ENCODE measurements at places on chromosomes 5 and 9.

DNA sequence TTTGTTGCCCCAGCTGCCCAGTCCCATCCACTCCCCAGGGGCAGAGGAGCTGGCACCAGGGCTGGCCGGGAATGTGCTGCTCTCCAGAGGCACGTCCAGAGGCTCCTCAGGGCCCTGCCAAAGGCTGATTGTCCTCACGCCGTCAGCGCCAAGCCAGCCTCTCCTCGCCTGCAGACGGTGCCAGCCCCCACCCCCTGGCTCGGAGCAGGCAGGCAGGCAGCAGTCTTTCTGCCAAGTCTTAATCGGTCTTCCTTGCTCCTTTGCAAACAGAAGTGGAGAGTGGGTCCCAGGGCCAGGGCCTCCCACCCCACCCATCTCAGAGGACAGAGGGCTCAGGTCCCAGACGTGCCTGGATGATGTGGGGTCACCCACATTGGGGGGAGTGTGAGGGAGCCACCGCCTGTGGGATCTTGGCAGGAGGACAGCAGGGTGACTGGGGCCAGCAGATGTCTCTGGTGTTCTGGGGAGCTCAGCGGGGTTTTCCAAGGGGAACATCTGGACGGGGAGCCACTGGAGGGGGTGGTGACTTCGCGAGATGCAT is 36.3 kb downstream of the FAM163B start:
- no peak for DNase-seq

GRCh38 chr5:73405691-73406090 is 42.9 kb downstream of the FOXD1 start:
- DNase-seq: no peak

DNA sequence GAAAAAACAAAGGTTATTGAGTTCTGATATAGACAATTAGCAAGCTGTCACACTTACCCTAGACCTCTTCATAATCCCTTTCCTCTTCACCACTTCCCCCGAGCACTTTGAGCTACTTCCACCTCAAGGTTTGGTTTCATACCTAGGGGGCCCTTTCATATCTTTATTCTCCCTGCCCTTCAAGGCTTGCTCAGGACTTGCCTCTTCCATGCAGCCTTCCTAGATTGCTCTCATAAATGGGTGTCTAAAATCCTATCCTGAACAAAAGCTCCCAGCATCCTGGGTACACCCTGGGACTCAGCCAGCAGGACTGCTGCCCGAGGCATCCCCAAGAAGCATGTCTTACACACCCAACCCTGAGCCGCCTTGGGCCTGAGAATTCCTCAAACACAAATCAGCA is 157.3 kb downstream of the C5orf15 start:
- no peak for DNase-seq

- no peak for DNase-seq
Observed at GRCh38 chr9:105418588-105419500, 29.0 kb upstream of the FSD1L start.

DNA sequence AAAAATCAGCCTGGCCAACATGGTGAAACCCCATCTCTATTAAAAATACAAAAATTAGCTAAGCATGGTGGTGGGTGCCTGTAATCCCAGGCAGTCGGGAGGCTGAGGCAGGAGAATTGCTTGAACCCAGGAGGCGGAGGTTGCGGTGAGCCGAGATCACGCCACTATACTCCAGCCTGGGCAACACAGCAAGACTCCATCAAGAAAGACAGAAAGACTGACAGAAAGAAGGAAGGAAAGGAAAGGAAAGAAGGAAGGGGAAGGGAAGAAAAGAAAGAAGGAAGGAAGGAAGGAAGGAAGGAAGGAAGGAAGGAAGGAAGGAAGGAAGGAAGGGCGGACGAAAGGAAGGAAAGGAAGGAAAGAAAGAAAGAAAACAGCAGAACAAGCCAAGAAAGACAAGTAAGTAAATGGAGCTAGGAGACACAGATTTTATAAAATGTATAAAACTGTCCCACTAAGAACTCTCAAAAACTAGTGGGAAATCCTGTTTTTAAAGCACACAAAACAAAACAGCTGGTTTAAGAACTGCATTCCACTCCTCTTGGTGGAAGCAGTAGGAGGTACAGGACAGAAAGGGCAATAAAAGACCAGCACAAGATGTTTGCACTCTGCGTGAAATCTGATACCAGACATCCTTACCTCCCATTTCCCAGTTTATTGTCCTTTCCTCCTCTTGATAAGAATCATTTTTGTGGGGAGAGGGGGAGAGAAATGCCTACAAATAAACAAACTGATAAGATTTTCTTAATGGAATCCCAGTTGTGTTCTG is 46.7 kb downstream of the MYO10 start:
- no peak for DNase-seq

DNA sequence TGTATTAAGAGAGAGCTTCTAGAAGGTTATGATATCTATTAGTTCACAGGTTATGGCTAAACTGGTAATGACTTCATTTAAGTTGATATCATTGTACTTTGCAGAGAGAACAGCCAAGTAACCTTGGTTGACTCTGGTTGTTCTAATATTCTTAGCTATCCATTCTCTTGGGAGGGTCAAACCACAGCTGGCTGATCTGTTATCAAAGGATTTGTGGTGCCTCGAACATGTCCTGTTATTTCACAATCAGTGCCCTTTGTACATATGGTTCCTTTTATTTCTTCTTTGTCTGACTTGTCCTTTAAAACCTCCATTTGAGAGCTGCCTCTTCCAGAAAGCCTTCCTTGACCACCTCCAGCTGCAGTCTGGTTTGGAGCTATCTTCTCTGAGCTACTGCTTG is 61.7 kb downstream of the PDE8B start:
- no peak for DNase-seq

- DNase-seq: no peak
Observed at GRCh38 chr9:95505072-95505716, 11.6 kb downstream of the PTCH1 start.

DNA sequence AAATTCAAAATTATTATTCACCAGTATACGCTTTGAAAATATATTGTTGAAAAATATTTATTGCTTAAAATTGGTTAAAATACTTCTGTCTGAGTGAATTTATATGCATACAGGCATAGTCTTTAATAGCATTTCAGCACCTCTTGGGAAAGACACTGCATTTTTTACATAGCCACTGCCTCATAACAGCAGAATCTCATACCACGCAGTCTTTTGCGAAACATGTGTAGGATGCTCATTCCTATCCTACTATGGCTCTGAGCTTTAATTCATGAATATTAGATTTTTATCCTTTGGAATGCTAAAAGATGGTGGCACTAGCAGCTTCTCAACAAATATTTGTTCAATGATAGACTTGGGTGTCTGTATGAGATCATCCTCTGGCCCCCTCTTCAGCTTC is 94.0 kb upstream of the SH3GL2 start:
- no peak for DNase-seq

DNA sequence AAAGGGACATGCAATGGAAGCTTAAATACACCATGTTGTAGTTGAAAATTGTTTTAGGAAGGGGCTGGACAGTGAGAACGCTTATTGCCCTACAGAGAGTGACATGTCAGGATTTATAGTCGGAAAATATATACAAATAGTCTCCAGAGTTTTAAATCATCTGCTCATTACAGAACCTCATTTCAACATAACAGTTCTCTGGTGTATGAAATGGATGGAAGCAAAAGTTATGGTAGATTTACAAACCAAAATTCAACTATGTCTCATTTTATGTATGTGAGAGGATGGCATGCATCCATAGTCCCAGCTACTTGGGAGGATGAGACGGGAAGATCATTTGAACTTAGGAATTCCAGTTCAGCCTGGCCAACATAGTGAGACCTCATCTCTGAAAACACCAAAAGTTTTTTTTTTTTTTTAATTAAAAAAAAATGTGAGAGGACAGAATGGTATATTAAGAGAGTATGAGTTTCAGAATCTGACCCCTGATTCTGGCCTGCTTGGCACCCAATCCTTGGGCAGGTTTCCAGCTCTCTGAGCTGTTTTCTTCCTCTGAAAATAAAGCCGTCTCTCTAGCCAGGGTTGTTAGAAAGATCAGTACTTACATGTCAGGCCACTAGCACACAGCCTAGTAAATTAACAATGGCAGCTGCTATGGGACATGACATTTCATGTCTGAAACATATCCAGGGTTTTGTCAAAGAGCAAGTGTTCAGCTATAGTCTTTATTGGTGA is 40.1 kb downstream of the IQGAP2 start:
- DNase-seq: no peak

DNA sequence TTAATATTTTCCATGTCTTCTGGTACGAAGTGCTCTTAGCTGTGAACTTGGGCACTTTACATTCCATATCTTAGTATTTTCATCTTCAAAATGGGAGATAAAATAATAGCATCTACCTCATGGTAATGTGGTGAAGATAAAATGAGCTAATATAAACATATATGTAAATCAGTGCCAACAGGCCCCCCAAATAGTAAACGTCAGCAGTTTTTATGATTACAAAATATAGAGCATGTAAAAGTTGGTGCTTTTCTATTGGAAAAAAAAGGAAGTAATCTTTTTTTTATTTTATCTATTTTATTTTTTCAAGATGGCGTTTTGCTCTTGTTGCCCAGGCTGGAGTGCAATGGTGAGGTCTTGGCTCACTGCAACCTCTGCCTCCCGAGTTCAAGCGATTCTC is 291.1 kb upstream of the PRDM9 start:
- DNase-seq: no peak

GRCh38 chr5:15798006-15798405 is 298.0 kb downstream of the FBXL7 start:
- no peak for DNase-seq

DNA sequence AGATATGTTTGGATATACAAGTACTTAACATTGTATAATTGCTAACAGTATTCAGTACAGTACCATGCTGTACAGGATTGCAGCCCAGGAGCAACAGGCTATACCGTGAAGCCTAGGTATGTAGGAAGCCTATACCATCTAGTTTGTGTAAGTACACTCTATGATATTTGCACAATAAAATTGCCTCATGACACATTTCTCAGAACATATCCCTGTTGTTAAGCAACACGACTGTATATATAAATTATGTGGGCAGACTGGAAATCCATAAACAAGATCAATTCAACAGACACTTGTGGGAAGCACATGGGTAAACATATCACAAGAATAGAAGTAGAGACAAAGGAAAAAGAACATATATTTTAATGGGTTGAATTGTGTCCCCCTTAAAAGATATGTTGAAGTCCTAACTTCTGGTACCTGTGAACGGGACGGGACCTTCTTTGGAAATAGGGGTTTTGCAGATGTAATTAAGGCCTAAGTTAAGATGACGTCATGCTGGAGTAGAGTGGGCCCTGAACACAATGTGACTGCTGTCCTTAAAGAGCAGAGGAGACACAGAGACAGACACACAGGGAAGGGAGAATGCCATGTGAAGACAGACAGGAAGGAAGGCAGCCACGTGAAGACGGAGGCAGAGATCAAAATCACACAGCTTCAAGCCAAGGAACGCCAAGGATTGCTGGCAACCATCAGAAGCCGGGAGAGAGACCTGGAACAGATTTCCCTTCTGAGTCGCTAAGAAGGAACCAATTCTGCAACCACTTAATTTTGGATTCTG is 76.3 kb downstream of the SCAI start:
- no peak for DNase-seq

DNA sequence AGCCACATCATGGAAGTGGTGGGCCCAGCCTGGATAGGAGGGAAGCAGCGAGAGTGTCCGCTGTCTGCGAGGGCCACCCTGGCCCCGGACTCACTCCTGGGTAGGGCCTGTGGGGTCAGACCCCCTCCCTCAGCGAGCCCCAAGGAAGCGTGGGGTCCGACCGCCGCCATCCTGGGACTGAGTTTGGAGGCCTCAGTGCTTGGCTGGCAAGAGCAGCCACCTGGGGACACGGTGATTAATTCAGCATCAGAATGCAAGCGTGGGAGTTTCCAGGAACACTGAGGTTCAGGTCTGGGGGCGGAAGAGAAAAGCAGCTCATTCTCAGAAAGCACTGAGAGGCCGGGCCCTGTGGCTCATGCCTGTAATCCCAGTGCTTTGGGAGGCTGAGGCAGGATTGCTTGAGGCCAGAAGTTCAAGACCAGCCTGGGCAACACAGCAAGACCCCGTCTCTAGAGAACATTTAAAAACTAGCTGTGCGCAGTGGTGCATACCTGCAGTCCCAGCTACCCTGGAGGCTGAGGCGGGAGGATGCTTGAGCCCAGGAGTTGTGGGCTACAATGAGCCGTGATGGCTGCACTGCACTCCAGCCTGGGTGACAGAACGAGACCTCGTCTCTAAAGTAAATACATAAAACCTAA is 18.3 kb upstream of the CAMSAP1 start:
- no peak for DNase-seq

GRCh38 chr9:94822273-94822672 is 95.8 kb downstream of the AOPEP start:
- no peak for DNase-seq

GRCh38 chr9:130181678-130182380 is 9.6 kb downstream of the NCS1 start:
- DNase-seq: no peak

DNA sequence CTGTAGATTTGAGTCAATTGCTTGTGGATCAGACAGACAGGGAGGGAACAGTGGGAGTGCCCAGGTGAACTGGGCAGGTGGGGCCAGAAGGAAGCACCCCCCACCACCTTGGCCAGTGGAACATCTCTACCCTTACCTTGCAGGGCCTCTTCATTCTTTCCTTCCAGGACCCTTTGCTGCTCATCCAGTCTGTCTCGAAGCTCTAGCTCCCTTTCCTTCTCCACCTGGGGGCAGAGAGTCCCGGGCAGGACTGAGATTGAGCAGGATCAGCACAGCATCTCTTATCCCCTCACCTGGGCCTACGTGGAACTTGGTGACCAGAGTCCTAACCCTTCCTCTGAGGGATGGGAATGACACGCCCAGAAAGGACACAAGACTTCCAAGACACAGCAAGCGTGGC is 25.0 kb downstream of the CCDC69 start:
- no peak for DNase-seq

- DNase-seq: no peak
Observed at GRCh38 chr9:31608881-31609280, 775.6 kb upstream of the ACO1 start.

- no peak for DNase-seq
Observed at GRCh38 chr9:30574355-30575151, 1809.9 kb upstream of the ACO1 start.

GRCh38 chr9:131982671-131983239 is 96.9 kb downstream of the MED27 start:
- DNase-seq: no peak

DNA sequence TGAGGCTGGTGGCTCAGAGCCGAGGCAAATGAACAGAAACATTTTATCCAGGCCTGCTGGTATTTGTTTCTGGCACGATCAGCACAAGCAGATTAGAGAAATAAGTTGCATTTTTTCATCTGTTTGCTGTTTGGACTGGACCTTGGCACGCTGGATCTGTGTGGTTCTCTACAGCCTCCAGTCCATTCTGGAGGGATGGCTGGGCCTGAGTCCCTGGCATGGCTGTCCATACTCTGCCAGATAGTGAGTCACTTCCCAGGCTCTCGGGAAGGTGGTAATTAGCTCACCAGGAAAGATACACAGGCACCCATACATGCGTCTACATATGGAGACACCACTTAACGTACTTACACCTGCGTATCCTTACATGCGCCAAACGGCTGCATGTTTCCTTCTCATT is 78.6 kb downstream of the SPRY4 start:
- no peak for DNase-seq

GRCh38 chr5:68037546-68037945 is 178.0 kb upstream of the PIK3R1 start:
- DNase-seq: no peak
